ENCODE measurements at places on chromosomes 13 and 19.

DNA sequence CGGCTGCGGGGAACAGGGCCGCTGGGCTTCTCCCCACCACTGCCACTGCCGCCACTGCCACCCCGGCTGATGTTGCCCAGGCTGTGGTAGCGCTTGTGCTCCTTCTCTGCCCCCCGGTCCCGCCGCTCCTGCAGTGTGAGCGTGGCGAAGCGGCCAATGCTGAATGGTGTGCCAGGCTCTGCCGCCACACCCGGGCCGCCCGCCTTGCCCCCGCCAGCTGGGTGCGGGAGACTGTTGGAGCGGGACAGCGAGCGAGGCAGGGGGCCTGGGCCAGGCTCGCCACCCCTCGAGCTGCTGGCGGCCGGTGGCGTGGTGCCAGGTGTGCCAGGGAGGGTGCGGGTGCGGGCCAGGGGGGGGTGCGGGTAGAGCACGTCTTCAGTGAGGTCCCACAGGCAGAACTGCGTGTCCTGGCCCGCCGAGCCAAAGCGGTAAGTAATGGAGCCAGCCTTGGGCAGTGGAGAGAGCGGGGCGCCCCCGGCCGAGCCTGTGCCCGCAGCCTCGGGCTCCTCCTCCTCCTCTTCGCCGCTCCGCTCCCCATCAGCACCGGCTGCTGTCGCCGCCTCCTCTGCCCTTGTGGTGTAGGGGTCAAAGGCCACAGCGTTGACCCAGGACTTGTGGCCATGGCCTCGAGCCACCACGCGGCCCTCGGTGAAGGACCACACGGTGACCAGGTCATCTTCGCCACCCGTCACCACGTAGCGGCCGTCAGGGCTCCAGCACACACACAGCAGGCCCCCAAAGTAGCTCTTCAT, 3.7 kb upstream of the DMPK start:
- no peak for DNase-seq

DNA sequence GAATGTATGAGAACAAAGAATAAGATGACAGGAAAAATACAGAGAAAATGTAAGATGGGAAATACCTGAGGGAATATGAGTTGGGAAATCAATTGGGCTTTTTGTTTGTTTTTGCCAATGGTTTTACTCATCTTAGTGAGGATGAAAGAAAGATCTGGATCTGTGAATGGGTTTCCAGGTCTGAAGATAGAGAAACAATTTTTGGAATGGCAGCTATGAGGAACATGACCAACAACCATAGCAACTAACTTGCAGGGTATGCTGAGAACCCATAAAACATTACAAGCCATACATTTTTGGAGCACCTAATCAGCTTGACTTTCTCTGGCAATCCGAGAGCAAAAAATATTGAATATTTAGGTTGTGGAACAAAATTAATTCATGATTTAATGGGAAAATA, 290.0 kb downstream of the KCTD12 start:
- no peak for DNase-seq

DNA sequence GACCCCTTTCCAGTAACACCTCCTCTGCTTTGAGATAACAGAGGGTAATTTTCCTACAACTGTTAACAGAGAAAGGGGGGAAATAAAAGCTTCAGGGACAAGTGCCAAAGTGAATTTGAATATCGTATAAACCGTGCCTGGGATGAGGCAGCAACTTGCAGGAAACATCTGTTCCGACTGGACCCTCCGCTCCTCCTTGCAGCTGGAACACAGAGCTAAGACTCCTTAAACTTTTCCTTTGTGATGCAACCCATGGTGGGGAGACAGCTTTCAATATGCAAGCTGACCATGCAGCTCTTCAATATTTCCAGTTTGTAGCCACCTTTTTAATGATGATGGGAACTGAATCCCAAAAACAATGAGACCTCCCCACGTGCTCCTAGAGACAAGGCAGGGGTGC, 432.6 kb downstream of the ZNF536 start:
- DNase-seq, result no peak

DNA sequence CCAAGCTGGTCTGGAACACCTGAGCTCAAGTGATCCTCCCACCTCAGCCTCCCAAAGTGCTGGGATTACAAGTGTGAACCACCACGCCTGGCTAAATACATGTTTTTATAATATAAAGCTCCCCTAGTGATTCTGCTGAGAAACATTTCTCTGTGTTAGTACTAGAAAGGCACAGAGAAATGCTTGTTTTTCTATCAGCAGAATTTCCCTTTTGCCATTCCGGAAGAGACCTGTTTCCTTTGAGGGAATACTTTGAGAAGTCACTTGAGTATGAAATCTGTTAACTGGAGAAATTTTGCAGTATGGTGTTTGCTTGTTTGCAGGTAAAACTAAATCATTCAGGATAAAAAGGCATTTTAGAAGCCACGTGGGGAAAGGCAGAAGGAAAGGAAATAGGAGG, 4.4 kb upstream of the NLRP12 start:
- no peak for DNase-seq

GRCh38 chr19:3684817-3685410, 15.4 kb downstream of the PIP5K1C start:
- DNase-seq, result no peak

DNA sequence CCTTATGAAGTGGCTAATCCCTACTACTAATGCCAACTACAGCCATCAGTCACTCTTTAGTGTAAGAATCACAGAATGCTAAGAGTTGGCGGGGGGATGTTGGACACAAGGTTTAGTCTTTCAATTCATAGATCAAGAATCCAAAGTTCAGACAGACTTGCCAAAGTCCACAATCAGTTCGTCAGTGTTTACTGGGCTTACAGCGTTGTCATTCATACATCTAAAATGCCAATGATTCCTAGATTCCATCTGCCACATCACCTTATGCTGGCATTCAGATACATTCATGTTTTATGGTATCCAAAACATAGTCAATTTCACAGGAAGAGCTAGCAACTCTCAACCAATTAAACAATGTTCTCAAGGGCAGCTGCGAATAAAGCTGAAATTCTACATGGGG, 18.1 kb downstream of the RCBTB2 start:
- DNase-seq, result no peak

- DNase-seq, result no peak
These were observed 11.6 kb downstream of the WTIP start for GRCh38 chr19:34493038-34493648.

Measured in NCI-H69 (cell line).